ENCODE measurements at places on chromosomes 4 and X.
A peak's percentile ranks its signal among the peaks of the same experiment; 100 is the strongest.

- no peak for DNase-seq
These were observed 60.9 kb downstream of the C4orf46 start for GRCh38 chr4:158610790-158611189.

DNA sequence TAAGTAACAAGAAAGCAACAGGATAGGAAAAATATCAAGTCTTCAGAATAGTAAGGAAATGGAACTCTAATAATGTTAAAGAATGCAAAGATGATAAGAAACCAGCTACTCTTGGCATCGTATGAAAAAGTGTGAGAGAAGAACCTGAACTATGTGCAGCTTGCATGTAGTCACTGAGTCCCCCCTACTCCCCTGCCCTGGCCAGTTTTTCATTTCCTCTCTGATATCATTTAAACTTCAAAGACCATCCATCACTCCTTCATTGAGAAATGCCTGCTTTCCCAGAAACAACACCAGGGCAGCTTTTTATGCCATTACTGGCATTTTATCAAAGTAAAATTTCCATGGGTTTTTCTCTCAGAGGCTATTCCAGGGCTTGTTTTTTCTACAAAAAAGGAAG is 28.1 kb downstream of the INPP4B start:
- DNase-seq = peak; percentile 47

DNA sequence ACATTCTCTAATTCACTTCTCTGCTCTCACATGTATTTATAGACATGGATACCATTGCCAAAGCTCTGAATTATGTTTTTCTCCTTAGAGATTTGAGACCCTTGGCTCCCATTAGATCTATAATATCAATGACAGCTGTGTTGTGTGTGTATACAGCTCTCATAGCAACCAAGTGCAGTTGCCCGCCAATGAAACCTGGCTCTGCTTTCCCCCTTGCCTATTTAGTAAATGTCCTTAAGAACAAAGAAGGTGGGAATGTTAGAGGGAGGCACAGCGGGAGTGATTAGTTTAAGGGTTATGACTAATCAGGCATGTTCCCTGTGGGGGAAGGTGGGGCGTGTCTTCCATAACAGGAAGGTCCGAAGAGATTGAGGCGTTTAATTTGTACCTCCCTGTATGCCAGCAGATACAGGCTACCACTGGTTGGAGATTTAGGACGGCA is 100.5 kb upstream of the TBC1D9 start:
- DNase-seq = peak; percentile 50

GRCh38 chr4:174523025-174523693 is 871 bp upstream of the HPGD start:
- DNase-seq = peak; percentile 1

DNA sequence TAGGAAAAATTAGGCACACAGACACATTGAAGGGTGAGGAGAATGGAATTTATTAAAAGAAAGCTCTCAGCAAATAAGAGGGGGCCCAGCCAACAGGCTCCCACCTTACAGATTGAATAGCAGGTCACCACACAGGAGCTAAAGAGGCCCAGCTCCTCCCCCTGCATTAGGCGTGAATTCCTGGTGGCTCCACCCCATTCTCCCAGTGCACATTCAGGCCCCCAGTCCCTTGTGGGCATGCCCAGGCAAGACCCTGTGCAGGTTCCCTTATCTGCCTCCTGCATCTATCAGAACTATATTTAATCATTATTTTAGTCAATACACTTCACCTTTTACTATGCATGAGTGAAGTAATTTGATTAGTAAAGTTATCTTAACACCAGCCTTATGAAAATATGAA is 856.3 kb upstream of the NDST4 start:
- no peak for DNase-seq

DNA sequence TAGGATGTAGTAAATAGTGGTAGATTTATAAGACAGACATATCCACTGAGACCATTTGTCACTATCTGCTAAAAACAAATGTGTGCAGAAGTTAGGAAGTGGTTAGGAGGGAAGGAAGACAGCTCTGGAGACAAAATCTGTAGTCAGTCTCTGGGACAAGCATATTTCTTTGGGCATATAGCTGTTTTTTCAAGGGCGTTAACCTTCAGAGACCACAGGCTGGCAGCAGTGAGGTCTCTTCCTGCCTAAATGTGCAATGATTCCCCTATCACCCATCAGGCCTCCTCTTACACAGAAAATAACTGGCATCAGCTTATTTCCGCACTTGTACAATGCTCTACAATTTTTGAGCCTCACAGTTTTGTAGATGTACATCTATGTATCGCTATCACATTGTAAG is 6.5 kb downstream of the TMEM150C start:
- no peak for DNase-seq

DNA sequence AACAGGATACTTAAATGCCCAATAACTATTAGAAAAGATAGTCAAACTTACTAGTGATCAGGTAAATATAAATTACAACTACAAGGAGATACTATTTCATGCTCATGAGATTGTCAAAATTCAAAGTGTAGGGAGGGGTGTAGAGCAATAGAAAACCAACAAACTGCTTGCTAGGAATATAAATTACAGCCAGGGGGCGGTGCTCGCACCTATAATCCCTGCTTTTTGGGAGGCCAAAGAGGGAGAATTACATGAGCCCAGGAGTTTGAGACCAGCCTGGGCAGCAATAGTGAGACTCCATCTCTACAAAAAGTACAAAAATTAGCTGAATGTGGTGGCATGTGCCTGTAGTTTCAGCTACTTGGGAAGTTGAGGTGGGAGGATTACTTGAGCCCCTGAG is 556.5 kb upstream of the NR3C2 start:
- peak; percentile 19 for DNase-seq

DNA sequence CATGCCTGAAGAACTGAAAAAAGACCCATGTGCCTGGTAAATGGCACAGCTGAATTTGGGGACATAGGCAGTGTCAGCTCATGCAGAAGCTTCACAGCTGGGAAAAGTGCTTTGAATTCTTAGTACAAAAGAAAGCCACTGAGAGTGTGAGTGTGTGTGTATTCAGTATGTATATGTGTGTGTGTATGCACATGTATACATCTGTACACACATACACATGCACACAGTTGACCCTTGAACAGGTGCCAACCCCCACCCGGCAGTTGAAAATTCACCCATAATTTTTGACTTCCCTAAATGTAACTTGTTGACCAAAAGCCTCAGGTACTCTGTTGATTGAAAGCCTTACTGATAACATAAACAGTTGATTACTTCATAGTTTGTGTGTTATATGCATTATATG is 49.5 kb upstream of the ENPP6 start:
- DNase-seq = no peak

GRCh38 chr4:140097572-140097971 is 56.4 kb downstream of the MAML3 start:
- DNase-seq = no peak

GRCh38 chr4:71833232-71833900 is 49.5 kb upstream of the GC start:
- no peak for DNase-seq

- peak; percentile 34 for DNase-seq
These were observed 22.4 kb downstream of the GAB1 start for GRCh38 chr4:143358923-143359643.

- no peak for DNase-seq
These were observed 40.8 kb upstream of the NR0B1 start for GRCh38 chrX:30349946-30350345.

- peak; percentile 48 for DNase-seq
These were observed 57.8 kb downstream of the KIAA0232 start for GRCh38 chr4:6840062-6840976.

DNA sequence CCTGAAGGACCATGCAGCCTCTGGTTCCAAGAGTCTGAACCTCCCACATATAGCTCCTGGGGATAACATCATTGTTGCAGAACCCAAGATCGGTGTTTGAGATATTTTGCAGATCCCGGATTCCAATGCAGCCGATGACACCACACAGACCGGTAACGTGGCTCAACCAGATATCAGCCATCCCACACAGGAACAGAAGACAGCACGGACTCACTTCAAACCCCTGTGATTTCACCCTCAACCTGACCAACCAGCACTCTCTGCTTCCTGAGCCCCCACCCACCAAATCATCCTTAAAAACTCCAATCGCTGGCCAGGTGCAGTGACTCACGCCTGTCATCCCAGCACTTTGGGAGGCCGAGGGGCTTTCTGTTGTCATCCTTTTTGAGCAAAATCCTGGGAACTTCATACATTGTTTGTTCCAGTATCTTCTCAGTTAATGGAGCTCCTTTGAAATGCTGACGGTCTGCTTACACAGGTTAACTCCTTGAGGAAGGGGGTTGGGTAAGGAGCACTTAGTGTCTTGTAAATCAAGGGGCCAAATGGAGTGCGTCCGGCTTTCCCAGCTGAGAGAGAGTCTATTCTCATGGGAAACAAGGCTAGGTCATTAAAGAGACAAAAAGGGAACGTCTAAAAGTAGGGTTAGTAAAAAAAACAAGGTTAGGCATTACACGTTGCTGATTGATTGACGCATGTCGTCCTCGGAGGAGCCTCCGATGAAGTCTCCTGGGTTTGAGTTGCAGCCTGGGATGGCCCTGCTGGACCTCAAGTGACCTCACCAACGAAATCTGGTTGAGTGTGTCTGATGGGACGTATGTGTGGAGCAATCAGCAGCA is 230.4 kb downstream of the CRLF2 start:
- DNase-seq = no peak

GRCh38 chr4:14853176-14853943 is 148.9 kb upstream of the CPEB2 start:
- DNase-seq = peak; percentile 89

- DNase-seq = peak; percentile 48
These were observed 53.1 kb downstream of the OCRL start for GRCh38 chrX:129593137-129593536.

- peak; percentile 83 for DNase-seq
These were observed 83.6 kb downstream of the MXRA5 start for GRCh38 chrX:3262901-3263300.

- no peak for DNase-seq
These were observed 113.8 kb upstream of the PUDP start for GRCh38 chrX:7261672-7262332.

DNA sequence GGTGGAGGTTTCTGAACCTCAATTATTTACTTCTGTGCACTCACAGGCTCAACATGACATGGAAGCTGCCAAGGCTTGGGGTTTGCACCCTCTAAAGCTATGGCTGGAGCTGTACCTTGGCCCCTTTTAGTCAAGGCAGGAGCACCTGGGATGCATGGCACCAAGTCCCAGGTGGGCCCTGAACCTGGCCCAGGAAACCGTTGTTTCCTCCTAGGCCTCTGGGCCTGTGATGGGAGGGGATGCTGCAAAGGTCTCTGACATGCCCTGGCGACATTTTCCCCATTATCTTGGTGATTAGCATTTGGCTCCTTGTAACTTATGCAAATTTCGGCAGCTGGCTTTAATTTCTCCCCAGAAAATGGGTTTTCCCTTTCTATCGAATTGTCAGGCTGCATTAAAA is 726.1 kb upstream of the POU3F4 start:
- no peak for DNase-seq

DNA sequence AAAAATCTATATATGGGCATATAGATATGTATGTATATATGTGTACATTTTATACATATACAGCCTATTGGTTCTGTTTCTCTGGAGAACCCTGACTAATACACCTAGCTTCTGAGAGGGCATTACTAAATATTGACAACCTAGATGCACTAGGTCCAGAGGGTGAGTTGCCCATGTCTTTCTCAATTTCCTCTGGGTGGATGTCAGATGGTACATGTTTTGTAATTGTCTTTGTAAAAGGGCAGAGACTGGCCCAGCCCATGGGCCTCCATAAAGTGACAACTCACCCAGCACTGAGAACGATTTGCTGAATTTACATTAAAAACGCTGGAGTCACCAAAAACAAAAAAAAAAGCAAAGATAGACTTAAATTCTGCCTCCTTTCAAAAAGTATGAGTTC is 198.5 kb upstream of the FAM241A start:
- no peak for DNase-seq

DNA sequence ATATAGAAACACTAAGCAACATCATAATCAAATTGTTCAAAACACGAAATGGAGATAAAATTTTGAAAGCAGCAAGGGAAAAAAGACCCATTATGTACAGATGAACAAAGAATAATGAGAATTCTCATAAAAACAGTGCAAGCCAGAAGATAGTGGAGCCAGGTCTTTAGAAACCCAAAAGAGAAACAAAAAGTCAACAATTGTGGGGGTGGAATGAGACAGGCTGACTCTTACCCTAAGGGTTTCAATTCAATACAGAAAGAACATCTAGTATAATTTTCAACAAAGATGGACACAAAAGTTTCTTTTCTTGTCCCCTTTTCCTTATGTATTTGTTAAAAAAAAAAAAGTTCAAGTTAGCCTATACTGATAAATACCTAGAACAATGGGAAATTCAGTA is 34.0 kb upstream of the MAGEB2 start:
- no peak for DNase-seq

- peak; percentile 24 for DNase-seq
These were observed 103.6 kb downstream of the GNL3L start for GRCh38 chrX:54633641-54634040.

- no peak for DNase-seq
These were observed 88.5 kb upstream of the LCORL start for GRCh38 chr4:18110099-18110498.

- no peak for DNase-seq
These were observed 163.9 kb downstream of the SLC7A11 start for GRCh38 chr4:138078253-138078652.

- no peak for DNase-seq
These were observed 66.4 kb downstream of the HPGDS start for GRCh38 chr4:94276204-94276603.

Measured in AG10803 (cell line).